ENCODE measurements at places on chromosomes 3 and 15.

GRCh38 chr3:31189971-31190370 is 295.5 kb upstream of the GADL1 start:
- DNase-seq, result no peak

GRCh38 chr3:33658621-33658990 is 59.4 kb downstream of the CLASP2 start:
- DNase-seq, result no peak

DNA sequence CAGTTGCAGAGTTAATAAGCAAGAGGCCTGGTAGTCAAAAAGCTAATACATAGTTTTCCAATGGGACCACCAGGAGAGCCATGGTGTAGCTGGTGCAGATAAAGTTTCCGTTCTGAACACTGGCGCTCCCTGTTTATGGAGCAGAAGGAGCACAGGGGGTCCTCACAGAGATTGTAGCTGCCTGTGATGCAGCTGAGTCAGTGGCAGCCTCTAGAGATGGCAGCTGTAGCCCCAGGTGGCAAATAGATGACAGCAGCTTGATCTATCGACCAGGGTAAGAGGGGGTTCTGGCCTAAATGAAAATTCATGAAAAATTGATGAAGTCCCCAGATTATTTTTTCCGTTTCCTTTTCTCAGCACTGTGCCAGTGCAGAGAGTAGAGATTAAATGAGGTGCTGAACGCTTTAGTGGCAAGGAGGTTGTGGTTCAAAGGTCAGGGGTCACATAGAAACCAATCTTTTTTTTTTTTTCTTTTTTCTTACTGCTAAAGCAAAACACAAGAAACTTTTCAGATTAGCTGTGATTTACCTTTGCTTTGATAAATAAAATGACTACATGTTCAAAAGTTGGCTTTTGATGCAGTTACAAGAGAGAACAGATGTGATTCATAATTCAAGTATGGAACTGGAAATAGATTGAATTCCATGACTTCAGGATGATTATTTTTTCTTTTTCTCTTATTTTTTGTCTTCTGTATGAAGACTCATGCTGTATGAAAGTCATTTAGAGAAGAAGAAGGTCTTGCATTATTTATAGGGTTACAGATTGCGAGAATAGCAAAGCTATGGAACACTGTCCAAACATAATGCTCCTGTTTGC is 63.3 kb downstream of the ROBO2 start:
- DNase-seq, result no peak

DNA sequence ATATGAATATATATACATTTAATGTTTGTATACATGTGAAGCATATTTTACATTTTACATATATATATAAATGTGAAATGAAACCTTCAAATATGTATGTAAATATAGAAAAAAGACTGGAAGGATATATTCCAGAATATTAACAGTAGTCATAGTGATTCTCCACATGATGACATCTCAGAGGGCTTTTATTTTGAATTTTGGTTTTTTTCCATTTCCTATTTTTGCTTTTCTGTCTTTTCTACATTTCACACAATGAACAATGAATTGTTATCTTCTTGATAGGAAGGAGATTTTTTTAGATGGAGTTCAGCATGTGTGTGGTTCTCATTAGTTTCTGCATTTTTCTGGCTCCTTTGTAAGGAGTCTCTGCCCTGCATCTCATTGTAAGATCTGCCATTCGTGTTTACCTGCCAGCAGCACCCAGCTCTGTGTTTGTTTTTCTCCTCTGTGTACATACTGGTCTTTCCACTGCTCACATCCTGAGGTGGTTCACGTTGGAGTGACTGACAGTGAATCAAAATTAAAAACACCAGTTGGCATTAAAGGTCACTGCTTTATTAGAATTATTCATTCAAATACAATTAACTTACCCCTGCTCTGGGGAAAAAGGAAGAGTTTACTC is 425.3 kb upstream of the MDFIC2 start:
- no peak for DNase-seq

DNA sequence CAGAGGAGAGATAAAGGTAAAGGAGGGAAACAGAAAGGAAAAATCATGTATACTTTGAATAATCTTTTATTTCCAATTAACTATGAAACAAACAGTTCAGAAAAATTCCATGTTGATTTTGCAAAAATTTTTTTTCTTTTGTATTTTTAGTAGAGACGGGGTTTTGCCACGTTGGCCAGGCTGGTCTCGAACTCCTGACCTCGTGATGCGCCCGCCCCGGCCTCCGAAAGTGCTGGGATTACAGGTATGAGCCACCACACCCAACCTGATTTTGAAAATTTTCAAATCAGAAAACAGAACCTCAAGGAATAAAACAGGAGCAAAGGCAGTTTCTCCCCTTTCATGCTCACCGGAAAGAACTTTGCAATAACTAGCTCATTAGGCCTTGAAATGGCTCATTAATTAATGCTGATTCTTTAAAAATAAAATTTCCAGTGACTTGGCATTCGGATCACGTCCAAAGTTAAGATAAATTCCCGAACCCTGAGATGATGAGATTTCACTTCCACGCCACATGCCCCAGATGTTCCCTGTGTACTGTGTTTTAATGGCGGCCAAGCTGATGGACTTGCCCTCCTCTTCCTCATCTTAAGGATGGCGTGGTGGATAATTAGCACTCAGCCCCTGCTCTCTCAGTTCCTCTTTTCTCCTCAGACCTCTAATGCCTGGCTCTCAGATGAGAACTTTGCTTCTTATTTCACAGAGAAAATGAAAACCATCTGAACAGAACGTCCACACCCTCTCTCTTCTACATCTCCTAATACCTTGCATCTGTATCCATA is 10.8 kb downstream of the BCL2L10 start:
- DNase-seq, result no peak

- DNase-seq, result no peak
These were observed 179.5 kb upstream of the PDZRN3 start for GRCh38 chr3:73804204-73804603.

DNA sequence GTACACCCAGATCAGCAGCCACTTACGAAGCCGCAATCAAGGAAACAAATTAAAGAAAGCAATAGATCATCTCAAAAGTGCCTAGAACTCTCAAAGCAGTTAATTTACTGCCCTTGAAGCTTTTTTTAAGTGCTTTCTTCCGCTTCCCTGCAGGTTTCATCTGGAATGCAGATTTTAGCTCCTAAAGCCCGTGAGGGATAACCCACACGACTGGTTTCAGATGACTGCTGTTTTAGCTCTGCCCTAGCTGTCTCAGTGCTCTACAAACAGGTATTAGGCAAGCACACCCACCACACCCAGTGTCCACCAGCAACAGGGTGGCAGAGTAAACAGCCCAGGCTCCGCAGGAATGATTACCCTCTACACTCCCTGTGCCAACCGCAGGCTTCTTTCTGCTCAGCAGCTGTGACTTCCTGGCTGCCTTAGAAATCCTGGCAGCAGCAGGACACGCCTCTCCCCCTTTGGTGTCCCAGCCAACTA is 126.0 kb downstream of the FMN1 start:
- no peak for DNase-seq

DNA sequence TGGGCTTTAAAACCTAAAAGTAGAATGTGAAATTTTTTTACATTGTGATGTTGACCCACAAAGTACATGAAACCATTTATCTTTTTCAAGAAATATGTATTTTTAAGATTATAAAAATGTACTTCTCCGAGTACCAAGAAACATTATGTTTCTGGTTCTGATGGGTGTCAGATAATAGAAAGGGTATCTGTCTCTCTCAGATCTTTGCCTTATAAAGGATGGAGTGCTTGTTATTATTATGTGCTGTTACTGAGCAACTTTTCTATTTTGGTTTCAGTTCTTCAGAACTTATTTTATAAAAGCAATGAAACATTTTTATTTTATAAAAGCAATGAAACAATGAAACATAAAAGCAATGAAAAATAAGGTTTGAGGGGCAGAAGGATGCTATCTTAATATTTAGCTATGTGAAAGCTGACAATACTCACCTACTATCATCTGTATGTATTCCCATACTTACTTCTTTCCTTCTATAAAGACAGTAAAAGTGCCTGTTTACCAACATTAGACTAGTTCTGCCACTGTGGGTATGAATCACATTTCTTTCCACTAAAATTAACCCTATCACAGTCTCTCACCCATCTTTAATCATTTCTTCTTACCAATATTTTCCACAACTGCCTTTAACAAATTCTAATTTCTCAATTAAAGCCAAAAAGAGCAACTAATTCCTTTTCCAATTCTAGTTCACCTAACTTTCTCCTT is 540.7 kb upstream of the KCNMB2 start:
- no peak for DNase-seq

- DNase-seq, result no peak
These were observed 15.7 kb downstream of the KCNMB2 start for GRCh38 chr3:178551916-178552321.

GRCh38 chr3:49839193-49839809 is 17.1 kb downstream of the TRAIP start:
- DNase-seq, result peak; percentile 60

- no peak for DNase-seq
These were observed 15.0 kb downstream of the PLS1 start for GRCh38 chr3:142611206-142611605.

GRCh38 chr15:36645106-36645505 is 65.7 kb downstream of the CDIN1 start:
- DNase-seq, result no peak

DNA sequence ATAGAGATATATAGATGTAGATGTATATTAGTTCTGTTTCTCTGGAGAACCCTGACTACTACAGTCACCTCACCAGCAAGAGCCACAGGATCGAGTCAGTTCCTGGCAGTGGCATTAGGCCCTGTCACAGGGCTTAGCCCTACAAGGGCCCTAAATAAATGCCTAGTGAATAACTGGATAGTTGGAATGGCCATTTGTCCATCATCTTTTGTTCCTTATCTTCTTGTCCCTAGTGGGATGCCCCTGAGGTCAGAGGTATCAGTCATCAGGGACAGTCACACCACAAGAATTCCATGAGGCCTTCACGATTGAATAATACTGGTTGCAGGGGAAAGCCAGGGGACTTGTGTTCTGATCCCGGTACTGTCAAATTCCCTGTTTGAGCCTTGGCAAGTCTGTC is 204.9 kb upstream of the PPP2R3A start:
- no peak for DNase-seq

Data from stimulated activated CD8-positive, alpha-beta memory T cell treated with anti-CD3 and anti-CD28 coated beads, Interleukin-7, amount 100 ng/mL, for 48 hours (primary cell).